GM12864 (cell line): ENCODE measurements at places on chromosomes 11 and 22.

DNA sequence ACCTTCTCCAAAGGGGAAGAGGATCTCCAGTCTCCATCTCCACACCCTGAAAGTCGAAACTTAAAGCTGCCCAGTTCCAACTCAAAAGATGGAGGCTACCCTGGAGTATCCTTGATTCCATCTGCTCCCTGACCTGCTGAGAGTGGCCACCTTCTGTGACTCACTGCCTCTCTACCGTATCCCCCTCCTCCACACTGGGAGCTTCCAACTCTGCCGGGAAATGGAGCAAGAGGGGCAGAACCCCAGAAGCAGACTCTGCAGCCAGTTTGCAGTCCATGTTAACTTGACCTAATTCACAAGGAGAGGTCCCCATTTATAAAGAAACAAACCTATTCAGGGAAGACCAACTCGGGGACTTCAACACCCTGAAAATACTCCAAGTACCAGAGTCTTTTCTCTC lies 22.0 kb upstream of the IRAG1 start:
- DNase-seq = no peak

DNA sequence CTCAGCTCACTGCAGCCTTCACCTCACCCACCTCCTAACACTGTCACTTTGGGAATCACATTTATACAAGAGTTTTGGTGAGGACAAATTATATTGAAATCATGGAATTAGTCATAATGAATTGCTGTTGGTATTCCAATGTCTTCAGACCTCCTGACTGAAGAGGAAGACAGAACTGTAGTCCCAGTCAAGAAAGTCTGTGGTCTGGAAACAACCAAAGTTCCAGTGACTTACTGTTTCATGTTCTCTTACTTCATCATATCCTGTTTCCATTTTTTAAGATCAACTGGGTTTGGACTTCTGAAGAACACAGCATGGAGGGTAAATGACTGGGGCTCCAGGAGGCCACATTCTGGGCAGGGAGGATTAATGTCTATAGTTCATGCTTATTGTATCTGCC lies 43.0 kb upstream of the HIPK3 start:
- no peak for DNase-seq

- no peak for DNase-seq
Observed at GRCh38 chr11:117821431-117821830, 3.1 kb downstream of the FXYD2 start.

GRCh38 chr22:23365961-23366360 lies 185.7 kb downstream of the BCR start:
- no peak for DNase-seq

- DNase-seq = no peak
Observed at GRCh38 chr22:45473626-45474237, 29.0 kb upstream of the FBLN1 start.

- DNase-seq = no peak
Observed at GRCh38 chr11:118672846-118673245, 6.6 kb downstream of the TREH start.

DNA sequence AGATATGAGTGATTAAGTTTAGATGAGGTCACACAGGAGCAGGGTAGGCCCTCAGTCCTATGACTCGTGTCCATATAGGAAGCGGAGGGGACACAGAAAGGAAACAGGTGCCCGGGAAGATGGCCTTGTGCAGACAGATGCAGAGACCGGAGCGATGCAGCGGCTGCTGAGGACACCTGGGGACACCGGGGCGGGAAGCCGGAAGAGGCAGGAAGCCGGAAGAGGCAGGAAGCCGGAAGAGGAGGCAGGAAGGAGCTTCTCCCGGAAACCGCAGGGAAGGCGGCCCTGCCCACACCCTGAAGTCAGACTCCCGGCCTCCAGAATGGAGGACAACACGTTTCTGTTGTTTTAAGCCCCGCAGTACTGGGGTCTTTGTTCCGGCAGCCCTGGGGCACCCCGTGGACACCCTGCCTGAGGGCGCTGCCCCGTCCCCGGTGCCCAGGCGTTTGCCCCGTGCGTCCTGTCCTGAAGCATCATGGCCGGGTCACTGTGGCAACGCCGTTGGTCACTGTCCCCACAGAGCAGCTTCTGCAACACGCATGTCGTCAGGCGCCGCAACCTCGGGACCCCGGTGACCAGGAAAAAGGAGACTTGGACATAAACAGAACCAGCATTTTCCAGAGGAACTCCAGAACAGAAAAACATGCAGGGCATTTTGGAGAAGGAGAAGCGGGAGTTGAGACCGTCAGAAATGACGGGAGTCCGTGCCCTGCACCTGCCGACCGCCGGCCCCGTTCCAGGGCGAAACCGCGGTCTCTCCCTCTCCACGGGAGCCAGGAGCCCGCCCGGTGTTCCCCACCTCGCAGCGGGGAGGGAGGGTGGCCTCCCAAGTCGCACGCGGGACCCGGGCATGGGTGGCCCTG lies 103.4 kb downstream of the BRD1 start:
- DNase-seq = no peak

GRCh38 chr11:34626393-34626792 lies 5.5 kb downstream of the EHF start:
- no peak for DNase-seq

GRCh38 chr11:22479971-22480720 lies 142.0 kb downstream of the SLC17A6 start:
- no peak for DNase-seq

- DNase-seq = no peak
Observed at GRCh38 chr11:108237058-108237481, 14.2 kb downstream of the ATM start.

DNA sequence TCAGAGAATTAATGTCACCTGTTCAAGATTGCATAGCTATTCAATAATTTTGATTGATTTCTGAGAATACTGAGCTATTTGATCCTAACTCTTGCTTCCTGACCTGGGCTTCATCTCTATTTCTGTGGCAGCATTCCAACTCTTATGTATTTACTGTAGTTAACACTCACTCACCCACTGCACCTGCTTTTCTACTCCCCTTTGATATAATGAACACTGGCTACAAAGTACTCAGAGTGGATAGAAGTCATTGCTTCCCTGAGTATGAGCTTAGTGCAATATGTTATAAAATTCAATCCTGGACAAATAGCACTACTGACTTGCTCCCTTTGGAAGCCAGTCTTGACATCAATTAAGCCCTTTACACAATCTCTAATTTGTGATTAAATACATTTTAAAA lies 117.2 kb downstream of the APIP start:
- no peak for DNase-seq

- DNase-seq = no peak
Observed at GRCh38 chr11:101428918-101429317, 154.9 kb downstream of the TRPC6 start.

- DNase-seq = no peak
Observed at GRCh38 chr11:115653926-115654325, 149.7 kb upstream of the CADM1 start.

DNA sequence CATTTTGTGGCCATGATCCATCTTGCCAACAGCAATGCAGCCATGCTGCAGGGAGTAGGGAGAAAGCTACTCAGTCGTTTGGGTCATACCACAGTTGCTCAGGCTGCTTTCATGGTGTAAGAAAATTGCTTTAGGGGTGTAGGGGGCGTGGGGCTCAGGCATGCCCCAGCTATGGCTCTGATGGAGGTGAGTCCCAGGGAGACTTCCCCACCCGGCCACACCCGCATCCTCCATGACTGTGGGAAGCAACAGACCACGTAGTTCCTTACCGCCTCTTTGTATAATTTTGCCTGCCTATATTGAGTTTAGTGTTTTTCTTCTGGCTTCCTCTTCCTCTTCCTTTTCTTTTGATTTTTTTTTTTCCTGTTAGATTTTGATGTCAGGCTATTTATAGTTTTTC lies 58.8 kb downstream of the SPECC1L start:
- DNase-seq = no peak

DNA sequence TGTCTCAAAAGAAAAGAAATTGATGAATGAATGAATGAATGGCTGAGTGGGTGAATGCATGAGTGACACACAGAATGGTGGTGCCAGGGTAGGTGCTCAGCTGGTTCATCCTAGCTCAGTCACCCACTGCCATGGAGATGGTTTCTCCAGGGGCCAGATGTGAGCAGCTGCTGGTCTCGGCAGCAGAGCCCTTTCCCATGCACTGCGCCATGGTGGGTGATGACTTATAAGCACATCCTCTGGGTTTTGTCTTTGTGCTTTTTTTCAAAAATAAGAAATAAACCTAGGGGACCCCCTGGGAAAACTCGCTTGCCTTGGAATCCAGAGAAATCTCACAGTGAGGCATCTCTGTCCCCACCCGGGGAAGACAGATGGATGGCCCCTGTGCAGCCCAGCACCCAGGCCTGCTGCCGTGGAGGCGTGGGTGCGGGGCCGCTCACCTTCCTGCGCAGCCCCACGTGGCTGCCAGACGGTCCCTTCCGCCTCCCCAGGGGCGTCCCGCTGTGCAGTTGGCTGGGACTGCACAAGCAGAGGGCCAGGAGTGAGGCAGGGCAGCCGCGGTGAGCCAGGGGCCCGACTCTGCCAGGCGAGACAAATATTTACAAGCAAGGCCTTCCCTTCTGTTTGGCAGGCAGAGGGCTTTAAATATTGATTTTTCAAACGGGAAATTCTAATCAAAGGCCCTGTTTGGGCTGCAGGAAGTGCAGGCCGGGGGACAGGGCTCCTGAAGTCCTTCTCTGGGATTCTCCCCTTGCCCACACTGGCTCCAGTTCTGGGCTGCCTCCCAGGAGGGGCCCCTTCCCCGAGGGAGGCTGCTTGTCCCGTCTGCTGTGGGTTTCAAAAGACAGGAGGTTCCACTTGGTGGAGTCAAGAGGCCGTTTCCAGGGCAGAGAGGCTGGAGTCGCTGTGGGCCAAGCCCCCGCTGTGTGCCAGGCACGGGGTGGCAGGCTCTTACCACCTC lies 24.3 kb downstream of the MPPED1 start:
- no peak for DNase-seq

- no peak for DNase-seq
Observed at GRCh38 chr11:123505546-123506299, 75.7 kb downstream of the GRAMD1B start.

GRCh38 chr11:71324788-71325417 lies 72.5 kb upstream of the SHANK2 start:
- DNase-seq = no peak

- DNase-seq = no peak
Observed at GRCh38 chr11:86415026-86415425, 40.3 kb downstream of the CCDC81 start.

DNA sequence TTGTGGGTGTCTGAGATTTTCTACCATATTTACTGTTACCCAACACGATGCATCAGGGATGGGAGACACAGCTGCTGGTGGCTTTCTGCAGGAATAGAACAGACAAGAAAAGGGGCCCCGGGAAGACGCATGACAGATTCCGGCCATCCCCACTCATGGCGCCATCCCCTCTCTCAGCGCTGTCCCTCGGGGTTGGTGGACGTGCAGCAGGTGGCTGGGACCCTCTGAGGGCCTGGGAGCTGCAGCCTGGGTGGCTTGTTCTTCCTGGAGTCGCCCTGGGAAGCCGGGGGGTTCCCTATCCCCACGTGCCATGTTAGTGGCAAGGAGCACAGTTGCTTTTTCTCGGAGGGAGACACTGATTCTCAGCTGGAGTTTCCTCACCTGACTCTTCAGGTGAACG lies 1123.3 kb downstream of the BRD1 start:
- DNase-seq = no peak

- no peak for DNase-seq
Observed at GRCh38 chr22:17569971-17570511, 6.7 kb downstream of the SLC25A18 start.

DNA sequence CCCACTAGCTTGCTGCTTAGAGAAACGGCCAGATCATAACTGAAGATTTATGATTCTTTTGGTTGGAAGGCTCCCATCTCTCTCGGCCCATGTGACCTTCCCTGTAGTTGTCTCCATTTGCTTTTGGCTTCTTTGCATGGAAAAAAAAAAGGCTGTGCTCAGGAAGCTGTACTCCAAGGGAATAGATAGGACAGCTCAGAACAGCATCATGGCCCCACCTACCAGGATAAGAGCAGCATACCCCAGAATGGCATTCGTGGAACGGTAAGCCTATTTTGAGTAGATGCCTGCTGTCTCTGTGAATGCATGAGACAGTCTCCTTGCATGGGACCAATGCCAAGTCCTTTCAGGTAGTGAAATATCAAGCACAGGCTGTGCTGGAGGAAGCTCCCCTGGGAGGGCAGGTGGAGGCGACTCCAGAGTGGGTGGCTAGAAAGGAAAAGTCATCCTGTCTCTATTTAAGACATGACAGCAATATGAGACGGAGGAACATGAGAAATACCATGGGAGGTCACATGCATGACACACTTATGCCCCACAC lies 94.1 kb upstream of the AMOTL1 start:
- DNase-seq = no peak

- DNase-seq = no peak
Observed at GRCh38 chr11:35138943-35139721, at the start of gene CD44. CD44 (plus strand) TSS chr11:35139171; CDS start chr11:35139304, 133 bp downstream.

DNA sequence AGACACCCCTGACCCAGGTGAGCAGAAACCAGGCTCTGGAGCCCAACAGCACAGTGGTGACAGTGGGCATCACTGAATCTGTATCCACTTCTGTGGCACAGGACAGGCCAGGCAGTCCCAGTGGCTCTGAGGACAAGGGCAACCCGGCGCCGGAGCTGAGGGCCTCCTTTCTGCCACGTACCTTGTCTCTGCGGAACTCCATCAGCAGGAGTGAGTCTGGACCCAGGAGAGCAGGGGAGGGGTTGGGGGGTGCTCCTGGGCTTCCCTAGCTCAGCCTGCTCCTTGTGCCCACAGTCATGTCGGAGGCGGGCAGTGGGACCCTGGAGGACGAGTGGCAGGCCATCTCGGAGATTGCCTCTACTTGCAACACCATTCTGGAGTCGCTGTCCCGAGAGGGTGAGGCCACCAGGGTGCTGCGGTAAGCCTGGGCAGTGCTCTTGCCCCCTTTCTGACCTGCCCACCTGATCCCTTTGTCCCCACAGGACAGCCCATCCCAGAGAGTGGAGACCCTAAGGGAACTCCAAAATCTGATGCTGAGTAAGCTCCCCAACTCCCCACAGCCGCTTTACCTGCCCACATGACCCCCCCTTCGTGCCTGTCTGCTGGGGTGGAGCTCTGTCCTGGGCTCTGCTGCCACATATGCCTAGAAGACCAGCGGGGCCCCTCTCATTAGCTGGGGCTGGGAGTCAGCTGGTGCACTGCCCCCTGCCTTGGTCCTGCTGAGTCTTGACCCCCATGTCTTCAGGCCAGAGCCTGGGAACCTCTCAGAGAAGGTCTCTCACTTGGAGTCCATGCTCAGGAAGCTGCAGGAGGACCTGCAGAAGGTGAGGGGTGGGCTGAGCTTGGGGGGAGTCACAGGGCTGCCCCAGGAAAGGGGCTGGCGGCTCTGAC lies 12.0 kb downstream of the SIPA1 start:
- DNase-seq = no peak
